ENCODE measurements at places on chromosomes 2 and 18. TPM values are rescaled to one million over a fixed set of nuclear protein-coding genes. Genes with fewer than 3 reads are reported as not detected.

REG3A gene
- not detected for total RNA-seq

PIGN gene
- total RNA-seq: 23.2 TPM

DNA sequence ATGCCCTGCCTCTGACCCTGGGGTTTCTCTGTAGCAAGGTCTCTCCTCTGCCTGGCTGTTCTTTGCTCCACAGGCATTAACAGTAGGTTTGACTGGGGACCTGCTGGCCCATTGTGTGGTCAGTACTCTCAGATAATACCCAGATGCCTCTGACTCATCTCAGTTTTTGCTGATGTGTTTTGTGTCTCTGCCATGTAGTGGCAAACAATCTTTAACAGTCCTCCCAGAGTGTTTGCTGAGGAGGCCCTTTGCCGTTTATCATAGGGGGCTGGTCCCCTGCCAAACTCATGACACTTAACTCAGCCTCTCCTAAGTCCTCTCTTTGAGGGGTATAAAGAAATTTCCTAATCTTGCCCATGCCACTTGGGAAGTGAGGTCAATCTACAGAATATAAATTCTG is 793.7 kb upstream of the FANCL start:
- no peak for DNase-seq

GRCh38 chr2:161337247-161337646 is 29.0 kb downstream of the PSMD14 start:
- no peak for DNase-seq

DNA sequence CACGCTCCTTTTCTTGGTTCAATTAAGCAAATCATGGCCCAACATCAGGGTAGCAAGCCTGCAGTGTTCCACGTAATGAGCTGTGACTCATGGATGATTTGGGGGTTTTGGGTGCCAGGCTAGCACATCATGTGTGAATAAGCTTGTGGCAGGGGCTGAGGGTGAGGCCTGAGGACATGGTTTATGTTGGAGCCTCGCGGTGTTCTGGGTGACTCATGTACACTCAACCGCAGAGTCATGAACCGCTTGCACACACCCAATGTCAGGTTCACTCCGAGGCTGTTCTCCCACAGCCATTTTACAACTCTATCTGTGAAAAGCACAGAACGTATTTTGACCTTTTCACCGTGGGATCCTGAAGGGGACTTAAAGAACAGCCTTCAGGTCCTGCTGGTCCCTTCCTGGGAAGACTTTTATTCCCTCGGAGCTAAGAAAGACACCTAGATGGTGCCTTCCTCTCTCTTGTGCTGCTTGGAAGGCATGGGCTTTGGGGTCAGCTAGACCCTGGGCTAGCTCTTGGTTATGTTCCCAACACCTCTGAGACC is 139.9 kb upstream of the ZEB2 start:
- DNase-seq: peak; percentile 84

DNA sequence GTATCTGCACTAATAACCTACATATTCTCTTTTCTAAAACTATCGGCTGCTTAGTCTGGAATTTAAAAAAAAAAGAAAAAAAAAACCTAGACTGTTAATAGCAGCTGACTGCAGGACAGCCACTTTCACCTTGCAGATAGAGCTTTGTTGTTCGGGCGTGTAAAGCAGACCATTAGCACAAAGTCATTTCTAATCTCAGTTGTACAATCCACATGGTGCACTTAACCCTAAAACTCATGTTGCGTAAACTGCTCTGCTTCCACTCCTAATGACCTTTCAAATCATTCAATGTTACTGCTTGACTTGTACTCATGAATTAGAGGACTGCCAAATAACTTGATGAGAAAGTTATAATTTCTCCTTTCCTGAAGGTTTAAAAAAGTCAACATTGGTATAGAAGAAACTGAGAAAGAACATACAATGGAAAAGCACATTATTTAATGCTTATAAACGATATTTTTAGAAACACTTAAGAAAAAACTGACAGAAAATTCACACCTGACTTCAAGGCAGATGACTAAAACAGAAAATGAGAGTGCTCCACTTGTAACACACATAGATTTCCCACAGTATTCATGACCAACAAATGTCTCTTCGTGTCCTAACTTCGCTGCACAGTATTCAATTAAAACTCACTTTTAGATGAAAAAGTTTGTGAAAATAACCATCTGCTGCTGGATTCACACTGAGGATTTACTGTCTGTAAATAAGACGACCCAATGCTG is 2.6 kb downstream of the CDH2 start:
- DNase-seq: no peak

- DNase-seq: no peak
Observed at GRCh38 chr18:78001811-78002210, 752.2 kb downstream of the GALR1 start.

C2orf80 gene
- not detected for total RNA-seq

CERKL gene
- total RNA-seq: not detected

DNA sequence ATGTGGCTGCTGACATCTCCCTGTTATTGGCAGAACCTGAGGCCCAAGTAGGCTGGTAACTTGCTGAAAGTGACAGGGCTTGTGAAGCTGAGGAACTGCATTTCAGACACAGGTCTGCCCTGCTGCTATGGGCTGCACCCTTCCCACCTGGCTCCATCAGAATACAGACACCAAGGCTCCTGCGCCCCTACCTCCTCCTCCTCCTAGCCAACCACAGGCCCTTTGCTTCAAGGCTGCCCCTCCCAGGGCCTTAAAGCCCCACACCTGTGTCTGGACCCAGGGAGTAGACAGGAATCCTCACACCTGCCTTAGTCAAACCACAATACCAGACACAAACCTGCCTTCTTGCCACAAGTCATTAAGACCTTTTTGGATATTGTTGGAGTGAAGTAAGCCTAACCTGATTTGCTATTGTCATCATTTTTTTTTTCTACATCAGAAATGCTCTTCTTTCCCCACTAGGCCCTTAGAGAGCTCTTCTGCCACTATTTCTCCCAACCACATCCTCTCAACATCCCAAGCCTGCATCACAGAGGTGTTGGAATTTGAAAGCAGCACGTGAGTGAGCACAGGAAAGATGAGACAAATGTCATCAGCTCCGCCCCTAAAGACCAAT is 489.7 kb downstream of the EIPR1 start:
- no peak for DNase-seq

DNA sequence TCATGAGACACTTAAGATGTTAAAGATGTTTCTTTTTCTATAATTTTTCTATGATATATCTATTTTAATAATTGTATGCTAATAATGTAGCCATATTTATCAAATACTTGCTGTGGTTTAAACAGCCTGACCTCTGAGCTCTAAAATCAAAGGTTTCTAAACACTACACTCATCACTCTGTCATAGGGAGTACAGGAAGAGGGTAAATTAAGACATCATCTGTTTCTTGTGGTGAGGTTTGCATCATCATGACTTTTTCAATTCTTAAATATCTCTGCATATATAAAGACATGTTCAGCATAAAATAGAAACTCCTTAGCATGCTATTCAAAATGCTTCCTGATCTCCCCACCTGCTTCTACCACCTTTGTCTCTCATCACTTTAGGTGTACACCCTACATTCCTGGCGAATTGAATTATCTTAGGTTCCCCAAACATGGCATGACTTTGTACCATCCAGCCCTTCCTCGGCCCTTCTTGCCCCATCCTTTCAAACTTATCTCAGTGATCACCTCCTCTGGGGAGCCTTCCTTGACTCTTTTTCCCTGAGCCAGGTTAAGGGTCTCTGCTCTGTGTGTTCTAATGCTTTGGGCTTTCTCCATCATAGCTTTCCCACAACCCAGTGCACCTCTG is 105.3 kb upstream of the TTN start:
- no peak for DNase-seq

DLGAP1 gene
- total RNA-seq: 0.07 TPM

- no peak for DNase-seq
Observed at GRCh38 chr2:176599796-176600485, 330.7 kb downstream of the MTX2 start.

- DNase-seq: no peak
Observed at GRCh38 chr2:27708666-27709065, 45.0 kb downstream of the SLC4A1AP start.

POTEJ gene
- not detected for total RNA-seq

- no peak for DNase-seq
Observed at GRCh38 chr2:240589850-240590525, 3.5 kb downstream of the CAPN10 start.

DNA sequence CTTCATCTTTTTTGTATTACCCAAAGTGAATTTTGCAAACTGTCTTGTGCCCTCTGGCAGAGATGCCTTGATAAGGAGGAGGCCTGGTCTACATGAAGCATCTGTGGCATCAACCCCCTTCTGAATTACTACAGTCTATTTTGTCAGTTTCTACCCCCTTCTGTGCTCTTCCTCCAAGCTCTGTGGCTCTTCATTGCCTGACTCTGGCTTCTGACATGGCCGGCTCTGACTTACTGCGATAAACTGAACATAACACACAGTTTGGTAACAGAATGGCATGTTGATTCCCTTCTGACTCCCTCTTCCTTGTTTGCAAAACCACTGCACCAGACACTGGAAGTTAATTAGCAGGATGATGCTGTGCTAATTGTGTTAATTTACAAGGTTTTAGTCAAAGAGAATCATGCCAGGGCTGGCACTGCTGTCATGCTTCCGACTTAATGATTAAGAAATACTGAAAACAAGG is 122.5 kb downstream of the FIGN start:
- DNase-seq: no peak

DNA sequence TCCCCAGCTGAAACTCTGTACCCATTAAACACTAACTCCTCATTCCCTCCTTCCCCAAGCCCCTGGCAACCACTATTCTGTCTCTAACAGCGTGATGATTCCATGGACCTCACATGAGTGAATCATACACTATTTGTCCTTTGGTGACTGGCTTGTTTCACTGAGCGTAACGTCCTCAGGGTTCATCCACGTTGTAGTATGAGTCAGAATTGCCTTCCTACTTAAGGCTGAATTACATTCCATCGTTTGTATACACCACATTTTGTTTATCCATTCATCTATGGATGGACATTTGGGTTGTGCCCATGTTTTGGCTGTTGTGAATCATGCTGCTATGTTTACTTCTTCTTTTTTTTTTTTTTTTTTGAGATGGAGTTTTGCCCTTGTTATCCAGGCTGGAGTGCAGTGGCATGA is 19.6 kb upstream of the CABLES1 start:
- no peak for DNase-seq

DNA sequence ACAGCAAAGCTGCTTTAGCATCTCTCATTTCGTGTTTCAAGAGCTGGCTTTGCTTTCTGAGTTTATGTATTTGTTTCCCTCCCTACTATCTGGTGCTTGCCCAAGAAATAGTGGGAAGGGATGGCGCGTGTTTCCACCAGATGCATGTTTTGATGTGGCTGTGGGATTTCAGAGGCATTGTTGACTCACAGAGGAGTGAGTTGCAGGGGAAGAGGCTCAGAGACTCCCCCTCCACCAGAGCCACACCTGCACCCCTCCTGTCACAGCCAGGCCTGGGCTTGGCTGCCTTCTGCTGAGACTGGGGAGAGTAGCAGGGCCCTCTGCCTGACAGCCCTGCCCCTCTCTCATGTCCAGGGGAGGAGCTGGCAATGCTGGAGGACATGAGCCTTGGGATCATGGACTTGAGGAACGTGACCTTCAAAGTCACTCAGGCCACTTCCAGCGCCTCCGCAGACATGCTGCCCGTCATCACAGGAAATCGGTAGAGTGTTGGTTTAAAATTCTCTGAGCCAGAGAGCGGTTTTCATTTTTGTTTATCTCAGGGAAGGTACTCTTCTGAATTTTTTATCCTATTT is 42.9 kb downstream of the COA5 start:
- no peak for DNase-seq

GRCh38 chr2:170155723-170156253 is 22.2 kb upstream of the MYO3B start:
- no peak for DNase-seq

- no peak for DNase-seq
Observed at GRCh38 chr18:9905401-9905922, 8.4 kb upstream of the VAPA start.

GRCh38 chr18:22168360-22168921 is 948 bp upstream of the GATA6 start:
- DNase-seq: peak; percentile 33

TTN gene
- total RNA-seq: 0.80 TPM

- no peak for DNase-seq
Observed at GRCh38 chr2:149365931-149366583, 35.7 kb downstream of the LYPD6 start.

DNA sequence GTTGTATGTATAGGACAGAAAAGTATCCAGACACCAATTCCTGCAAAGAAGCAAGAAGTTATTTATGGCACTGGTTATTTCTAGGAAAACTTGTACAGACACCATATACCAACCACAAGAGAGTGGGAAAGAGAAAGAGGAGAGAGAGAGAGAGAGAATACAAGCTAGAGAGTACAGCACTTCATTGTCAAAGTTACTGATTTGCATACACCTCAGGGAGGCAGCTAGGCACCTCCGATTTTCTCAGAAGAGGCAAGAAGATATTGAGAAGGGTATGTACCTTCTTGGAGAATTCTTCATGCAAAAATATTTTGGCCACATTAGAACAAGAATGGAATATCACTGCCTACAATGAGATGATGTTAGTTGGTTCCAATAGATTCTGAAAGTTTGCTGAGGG is 333.9 kb upstream of the PIK3C3 start:
- DNase-seq: no peak

- DNase-seq: no peak
Observed at GRCh38 chr2:126655051-126655450, 907 bp upstream of the GYPC start.

GRCh38 chr2:62334440-62335058 is 138.6 kb downstream of the B3GNT2 start:
- DNase-seq: no peak

MXD1 gene
- 7.2 TPM for total RNA-seq

TNFRSF11A gene
- 2.5 TPM for total RNA-seq

All from CD8-positive, alpha-beta memory T cell (primary cell).